ENCODE measurements at places on chromosomes 3 and 15.

GRCh38 chr3:61331929-61332552 is 80.8 kb upstream of the FHIT start:
- no peak for DNase-seq

GRCh38 chr3:58009026-58009748 is 965 bp downstream of the FLNB start:
- no peak for DNase-seq

DNA sequence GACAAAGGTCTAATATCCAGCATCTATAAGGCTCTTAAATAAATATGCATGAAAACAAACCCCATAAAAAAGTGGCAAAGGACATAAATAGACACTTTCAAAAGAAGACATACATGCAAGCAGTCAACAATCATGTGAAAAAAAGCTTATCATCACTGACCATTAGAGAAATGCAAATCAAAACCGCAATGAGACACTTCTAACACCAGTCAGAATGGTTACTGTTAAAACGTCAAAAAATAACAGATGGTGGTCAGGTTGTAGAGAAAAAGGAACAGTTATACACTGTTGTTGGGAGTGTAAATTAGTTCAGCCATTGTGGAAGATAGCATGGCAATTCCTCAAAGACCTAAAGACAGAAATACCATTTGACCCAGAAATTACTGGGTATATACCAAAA is 440.7 kb upstream of the KCNMB2 start:
- no peak for DNase-seq

DNA sequence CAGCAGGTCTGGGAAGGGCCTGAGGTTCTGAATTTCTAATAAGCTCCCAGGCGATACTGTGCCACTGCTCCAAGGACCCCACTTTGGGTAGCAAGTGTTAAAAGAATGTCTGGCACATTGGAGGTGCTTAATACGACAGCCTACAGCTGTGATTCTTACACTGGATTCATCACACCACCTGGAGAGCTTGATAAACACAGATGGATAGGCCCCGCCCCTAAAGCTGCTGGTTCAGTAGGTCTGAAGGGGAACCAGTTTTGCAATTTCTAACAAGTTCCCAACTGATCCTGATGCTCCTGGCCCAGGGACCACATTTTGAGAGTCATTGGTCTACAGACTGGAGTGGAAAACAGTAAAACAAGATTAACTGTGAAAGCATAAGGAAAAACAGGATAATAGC is 124.8 kb upstream of the ST8SIA2 start:
- no peak for DNase-seq

- DNase-seq, result peak; percentile 31
Measured at GRCh38 chr3:112043621-112044201, 9.2 kb downstream of the TMPRSS7 start.

GRCh38 chr3:131806736-131807135 is 228.1 kb downstream of the CPNE4 start:
- DNase-seq, result no peak

DNA sequence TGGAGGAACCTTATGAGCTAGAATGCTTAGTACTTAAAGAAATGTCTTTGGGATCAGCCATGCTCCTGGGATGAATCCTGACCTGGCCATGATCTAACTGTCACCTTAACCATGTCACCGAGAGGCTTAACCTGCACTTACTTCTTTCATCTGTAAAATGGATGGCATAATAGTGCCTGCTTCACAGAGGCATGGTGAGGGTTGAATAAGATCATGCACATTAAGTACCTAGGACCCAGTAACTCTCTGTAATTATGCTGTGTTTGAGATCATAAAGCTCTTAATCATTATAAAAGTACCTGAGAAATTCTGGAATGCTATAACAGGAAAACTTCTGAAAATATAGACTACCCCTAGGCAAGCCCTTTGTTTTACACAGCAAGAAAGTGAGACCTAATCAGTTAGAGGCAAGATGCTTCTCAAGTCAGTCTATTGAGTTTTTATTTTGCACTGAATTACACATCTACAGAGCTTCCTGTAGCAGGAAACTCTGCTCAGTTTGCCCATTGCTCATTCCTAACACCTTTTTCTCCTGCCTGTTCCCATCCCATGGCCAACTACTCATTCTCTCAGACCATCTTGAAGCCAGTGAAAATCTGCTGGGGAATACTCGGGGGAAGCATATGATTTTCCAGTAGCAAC is 1015.5 kb upstream of the CFAP20DC start:
- no peak for DNase-seq

- no peak for DNase-seq
Measured at GRCh38 chr3:124648551-124648950, 81.7 kb upstream of the UMPS start.

DNA sequence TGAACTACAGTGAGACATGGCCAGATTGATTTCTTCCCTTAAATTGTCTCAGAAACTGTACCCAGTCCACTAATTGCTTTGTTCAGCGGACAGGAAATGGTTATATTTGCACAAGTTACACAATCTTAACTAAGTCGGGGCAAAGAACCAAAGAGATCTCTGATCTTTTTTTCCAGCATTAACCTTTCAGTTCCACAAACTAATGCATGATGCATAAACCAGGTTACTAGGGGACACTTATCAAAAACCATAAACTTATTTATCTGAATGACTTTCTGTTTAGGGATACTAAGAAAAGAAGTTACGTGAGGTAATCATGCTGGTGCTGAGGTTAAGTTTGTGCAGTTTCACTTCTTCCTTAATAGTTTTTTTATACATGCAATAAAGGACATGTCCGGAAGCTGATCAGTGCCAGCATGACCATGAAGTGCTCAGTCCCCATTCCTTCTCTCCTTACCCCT is 22.4 kb downstream of the FNDC3B start:
- DNase-seq, result no peak

DNA sequence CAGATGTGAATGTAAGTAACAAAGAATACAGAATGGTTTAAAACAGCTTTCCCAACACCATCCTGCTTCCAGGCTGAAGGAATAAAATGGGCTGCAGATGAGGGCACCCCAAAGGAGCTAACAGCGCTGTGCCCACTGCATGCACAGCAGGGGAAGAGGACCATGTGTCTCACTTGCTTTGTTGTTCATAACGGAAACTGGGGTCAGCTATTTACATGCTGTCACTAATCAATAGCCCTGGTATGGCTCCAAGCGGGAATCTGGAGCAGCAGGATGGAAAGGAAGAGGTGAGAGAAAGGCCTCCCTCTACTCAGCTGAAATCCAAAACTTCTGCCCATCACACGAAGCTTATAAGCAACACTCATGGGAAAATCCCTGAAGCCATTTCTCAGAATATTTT is 67.4 kb downstream of the TBC1D2B start:
- DNase-seq, result no peak

- no peak for DNase-seq
Measured at GRCh38 chr3:194632809-194633348, 340 bp downstream of the TMEM44 start.

DNA sequence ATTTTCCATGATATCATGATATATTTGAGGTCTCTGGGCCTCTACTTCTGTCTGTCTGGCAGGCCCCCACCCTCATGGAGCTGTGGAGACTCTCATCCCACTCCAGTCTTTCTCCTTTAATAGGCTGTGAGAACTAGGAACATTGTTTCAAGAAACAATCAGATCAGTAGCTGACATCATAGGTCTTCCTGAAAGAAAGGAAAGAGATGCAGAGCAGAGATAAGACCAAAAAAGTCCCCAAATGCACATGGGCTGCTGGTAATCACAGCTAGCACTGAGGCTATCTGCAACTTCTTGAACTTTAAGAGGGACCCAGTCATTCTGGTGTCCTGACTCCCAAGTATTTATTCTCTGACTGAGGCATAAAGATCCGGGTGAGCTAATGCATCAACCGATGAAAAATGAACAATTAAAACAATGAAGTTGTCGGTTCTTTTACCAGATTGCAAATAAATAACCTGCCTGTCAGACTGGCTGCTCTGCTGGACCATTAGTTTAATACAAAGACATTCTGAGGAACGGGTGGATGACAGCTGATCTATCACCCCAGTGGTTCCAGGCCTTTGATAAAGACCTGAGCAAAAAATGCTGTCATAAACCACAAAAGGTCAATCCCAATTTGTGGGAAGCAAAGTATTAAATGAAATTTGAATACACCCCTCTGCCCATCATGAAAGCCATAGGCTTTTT is 780.8 kb upstream of the GOLIM4 start:
- no peak for DNase-seq

DNA sequence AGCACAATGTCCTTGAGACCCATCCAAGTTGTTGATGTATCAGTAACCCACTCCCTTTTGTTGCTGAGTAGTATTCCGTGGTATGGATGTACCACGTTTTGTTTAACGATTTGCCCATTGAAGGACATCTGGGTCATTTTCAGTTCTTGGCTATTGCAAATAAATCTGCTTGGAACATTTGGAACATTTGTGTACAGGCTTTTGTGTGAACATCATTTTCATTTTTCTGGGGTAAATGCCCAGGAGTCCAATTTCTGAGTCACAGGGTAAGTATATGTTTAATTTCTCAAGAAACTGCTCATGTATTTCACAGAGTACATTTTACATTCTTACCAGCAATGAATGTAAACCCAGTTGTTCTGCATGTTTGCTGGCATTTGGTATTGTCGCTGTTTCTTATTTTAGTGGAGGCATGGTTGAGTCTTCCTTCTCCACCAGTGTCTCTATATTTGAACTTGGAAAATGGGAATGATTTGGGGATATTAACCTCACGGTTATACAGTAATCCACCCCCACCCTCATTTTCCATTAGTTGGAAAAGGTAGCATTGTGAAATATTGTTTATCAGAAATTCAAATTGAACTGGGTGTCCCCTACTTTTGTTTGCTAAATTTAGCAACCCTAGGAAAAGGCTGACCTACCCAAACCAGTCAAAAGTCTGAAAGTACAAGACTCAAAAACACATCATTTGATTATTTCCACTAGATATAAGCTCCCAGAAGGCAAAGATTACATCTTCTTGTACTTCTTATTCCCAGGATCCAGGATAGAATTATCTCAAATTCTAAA is 30.8 kb downstream of the POMGNT2 start:
- DNase-seq, result no peak

- DNase-seq, result no peak
Measured at GRCh38 chr15:37891766-37892368, 42.6 kb upstream of the TMCO5A start.

DNA sequence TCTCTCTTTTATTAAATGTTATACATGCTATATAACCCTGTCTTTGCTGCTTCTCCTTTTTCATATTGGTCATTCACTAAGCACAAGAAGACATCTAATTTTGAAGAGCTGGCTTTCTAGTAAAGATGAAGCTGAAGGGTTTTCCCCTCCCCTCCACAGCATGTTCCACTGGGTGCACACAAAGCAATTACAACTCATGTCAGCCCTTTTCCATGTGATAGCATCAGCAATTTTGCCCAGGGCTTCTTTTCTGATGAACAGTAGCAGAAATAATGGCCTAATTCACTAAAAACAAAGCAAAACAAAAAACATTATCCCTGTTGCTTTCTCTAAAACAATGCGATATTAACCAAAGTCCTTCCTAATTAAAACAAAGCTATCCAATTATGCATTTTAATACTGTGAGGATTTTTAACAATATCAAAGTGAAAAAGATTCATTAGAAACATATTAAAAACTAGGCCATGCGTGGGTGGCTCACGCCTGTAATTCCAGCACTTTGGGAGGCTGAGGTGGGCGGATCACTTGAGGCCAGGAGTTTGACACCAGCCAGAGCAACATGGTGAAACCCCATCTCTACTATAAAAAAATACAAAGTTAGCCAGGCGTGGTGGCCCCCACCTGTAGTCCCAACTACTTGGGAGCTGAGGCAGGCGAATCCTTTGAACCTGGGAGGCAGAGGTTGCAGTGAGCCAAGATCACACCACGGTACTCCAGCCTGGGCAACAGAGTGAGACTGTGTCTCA is 12.2 kb upstream of the PIK3R4 start:
- DNase-seq, result no peak

- no peak for DNase-seq
Measured at GRCh38 chr3:131439084-131439483, 57.5 kb downstream of the NUDT16 start.
